ENCODE measurements at places on chromosomes 1 and 21.

DNA sequence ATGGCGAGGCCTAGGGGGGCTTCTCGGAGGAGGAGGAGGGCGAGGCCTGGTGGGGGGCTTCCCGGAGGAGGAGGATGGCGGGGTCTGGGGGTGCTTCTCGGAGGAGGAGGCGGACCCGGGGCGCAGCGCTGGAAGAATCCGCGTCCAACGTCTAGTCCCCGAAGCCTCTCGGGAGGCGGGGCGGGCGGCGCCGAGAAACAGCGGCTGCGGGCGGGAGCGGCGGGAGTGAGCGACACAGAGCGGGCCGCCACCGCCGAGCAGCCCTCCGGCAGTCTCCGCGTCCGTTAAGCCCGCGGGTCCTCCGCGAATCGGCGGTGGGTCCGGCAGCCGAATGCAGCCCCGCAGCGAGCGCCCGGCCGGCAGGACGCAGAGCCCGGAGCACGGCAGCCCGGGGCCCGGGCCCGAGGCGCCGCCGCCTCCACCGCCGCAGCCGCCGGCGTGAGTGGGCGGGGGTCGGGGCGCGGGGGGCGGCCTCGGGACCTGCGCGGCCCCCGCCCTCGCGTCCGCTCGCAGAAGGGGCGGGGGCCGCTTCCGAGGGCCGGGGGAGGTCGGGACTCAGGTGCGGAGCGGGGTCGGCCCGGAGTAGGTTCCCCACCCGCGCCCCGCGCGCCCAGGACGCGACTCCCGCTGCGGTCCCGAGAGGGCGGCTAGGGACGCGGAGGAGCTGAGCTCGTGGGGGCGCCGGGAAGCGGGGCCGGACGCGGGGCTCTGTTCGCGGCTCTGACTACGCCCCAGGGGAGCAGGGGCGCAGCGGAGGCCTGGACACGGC lies at the start of gene KLHL17:
Gene KLHL17, plus strand, starts transcription at position 222 of the 769 bp plus-strand sequence. Its CDS starts 110 bp downstream, at position 332.
- peak within 1 kb of the TSS; percentile 49 for H3K27ac ChIP-seq
- peaks cover 28% of the 10 kb centered on the region for H3K27me3 ChIP-seq
- H3K36me3 ChIP-seq: no peaks in the 10 kb centered on the region
- H3K4me1 ChIP-seq: peaks cover 43% of the 10 kb centered on the region
- peak within 1 kb of the TSS; percentile 46 for H3K4me3 ChIP-seq

GRCh38 chr1:198910816-198911215 lies 272.0 kb downstream of the PTPRC start:
- peaks cover 13% of the 10 kb centered on the region for H3K36me3 ChIP-seq
- H3K27ac ChIP-seq: no peak overlapping the region
- no peak for DNase-seq
- no peaks in the 10 kb centered on the region for H3K27me3 ChIP-seq

- H3K4me3 ChIP-seq: no peak overlapping the region
- DNase-seq: no peak
These were observed 189.2 kb downstream of the CDC7 start for GRCh38 chr1:91689641-91690481.

- H3K4me1 ChIP-seq: peaks cover 36% of the 10 kb centered on the region
- H3K36me3 ChIP-seq: no peaks in the 10 kb centered on the region
- H3K4me3 ChIP-seq: peak overlapping the region; percentile 72
- DNase-seq: no peak
- H3K27me3 ChIP-seq: peaks cover 11% of the 10 kb centered on the region
These were observed 6.3 kb downstream of the CDKN2C start for GRCh38 chr1:50976111-50976889.

DNA sequence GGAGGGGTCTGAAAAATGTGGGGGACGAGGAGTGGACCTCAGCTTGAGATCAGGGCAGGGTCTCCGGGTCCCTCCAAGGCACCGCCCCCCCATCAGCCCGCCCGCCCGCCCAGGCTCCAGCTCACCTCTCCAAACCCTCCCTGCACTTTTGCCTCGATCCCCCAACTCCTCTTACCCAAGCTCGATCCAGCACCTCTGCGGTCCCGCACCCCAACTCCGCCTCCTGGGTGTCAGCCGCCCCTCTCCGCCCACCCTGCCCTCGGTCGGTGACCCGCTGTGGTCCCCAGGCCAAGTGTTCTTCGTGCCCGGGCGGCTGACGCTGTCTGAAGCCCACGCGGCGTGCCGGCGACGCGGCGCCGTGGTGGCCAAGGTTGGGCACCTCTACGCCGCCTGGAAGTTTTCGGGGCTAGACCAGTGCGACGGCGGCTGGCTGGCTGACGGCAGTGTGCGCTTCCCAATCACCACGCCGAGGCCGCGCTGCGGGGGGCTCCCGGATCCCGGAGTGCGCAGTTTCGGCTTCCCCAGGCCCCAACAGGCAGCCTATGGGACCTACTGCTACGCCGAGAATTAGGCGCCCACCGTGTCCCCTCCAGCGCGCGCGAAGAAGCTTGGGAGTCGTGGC lies 5.7 kb downstream of the HAPLN2 start:
- no peaks in the 10 kb centered on the region for H3K36me3 ChIP-seq
- H3K27me3 ChIP-seq: peaks cover 4% of the 10 kb centered on the region
- H3K4me1 ChIP-seq: peaks cover 20% of the 10 kb centered on the region
- no peak overlapping the region for H3K27ac ChIP-seq
- DNase-seq: no peak

DNA sequence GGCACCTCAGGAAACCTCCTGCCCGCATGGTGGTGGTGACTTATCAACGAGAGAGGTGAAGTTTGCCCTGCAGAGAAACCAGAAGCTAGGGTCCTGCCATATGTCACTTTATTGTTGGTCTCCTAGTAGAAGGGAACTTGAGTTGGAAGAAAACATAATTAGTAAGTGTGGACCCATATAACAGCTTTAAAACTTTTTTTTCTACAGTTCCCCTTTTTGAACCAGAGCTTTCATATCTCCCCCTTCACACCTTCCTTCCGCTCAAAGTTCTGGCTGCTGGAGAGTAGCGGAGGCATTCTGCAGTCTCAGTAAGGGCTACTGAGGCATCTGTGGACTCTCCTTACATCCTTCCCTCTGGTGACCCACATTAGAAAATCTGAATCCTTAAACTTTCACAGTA lies 48.9 kb downstream of the PHC2 start:
- no peaks in the 10 kb centered on the region for H3K36me3 ChIP-seq
- H3K27ac ChIP-seq: no peak overlapping the region
- H3K4me3 ChIP-seq: peak overlapping the region; percentile 3
- DNase-seq: peak; percentile 88
- no peaks in the 10 kb centered on the region for H3K27me3 ChIP-seq

GRCh38 chr1:40872276-40872675 lies 10.1 kb upstream of the CITED4 start:
- no peak overlapping the region for H3K27ac ChIP-seq
- no peaks in the 10 kb centered on the region for H3K27me3 ChIP-seq
- H3K4me3 ChIP-seq: no peak overlapping the region
- peaks cover 12% of the 10 kb centered on the region for H3K4me1 ChIP-seq
- DNase-seq: no peak
- H3K36me3 ChIP-seq: no peaks in the 10 kb centered on the region

GRCh38 chr1:56877973-56878372 lies 23.4 kb downstream of the C8A start:
- no peaks in the 10 kb centered on the region for H3K4me1 ChIP-seq
- H3K36me3 ChIP-seq: no peaks in the 10 kb centered on the region
- no peak for DNase-seq
- no peaks in the 10 kb centered on the region for H3K27me3 ChIP-seq
- no peak overlapping the region for H3K27ac ChIP-seq
- H3K4me3 ChIP-seq: no peak overlapping the region

DNA sequence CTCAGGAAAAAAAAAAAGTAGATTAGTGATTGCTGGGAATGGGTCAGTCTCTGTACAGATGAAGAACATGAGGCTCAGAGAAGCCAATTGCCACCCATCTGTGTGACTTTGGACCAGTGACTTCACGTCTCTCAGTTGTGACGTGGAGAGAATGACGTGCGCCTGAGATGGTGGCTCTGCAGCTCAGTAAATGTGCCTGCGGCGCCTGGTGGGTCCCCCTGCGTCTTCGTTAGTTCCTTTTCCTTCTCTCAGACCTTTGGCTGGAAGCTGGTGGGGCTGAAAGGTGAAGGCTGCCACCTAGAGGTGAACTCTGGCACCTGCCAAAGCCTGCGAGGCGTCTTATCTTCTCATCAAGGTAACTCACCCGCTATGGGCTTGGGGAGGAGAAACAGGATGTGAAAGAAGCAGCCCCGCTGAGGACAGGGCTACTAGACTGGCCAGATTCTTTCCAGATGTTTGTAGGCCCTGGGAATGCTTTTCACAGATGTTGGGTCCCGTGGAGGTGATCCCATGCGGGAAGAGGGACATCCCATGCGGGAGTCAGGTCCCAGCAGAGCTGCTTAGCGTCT lies 8.7 kb upstream of the E2F2 start:
- H3K4me1 ChIP-seq: peaks cover 5% of the 10 kb centered on the region
- H3K27ac ChIP-seq: no peak overlapping the region
- no peaks in the 10 kb centered on the region for H3K36me3 ChIP-seq
- H3K27me3 ChIP-seq: no peaks in the 10 kb centered on the region
- H3K4me3 ChIP-seq: no peak overlapping the region

DNA sequence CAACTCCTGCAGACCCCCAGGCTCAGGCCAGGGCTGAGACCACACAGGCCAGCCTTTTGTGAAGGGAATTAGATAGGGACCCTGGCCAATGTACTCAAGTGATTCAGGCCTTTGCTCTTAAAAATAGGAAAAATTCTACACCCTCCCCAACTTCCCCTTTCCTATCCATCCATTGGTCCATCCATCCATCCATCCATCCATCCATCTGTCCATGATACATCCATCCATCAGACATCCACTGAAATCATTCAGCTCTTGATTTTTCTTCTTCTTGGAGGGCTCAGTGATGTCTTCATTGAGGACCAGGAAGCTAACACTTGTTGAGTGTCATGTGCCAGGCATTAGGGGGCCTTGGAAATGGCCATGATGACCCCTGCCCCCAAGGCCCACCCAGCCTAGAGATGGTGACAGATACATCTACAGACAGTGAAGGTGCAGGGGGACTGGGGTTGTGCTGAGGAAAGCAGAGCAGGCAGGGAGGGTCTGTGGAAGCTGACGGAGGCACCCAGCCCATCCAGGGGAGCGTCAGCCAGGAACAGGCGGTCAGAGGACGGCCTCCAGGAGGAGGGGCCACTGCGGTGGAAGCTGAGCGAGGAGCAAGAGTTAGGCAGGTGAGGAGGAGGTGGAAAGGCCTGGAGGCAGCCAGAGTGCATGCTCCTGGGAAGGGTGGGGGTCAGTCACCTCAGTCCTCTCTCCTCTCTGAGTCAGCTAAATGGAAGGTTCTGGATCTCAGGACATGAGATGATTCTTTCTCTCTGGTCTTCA lies 81.9 kb downstream of the EPHB2 start:
- H3K27me3 ChIP-seq: peaks cover 12% of the 10 kb centered on the region
- no peak for DNase-seq

GRCh38 chr1:156114919-156115513 lies 505 bp downstream of the LMNA start:
- H3K4me1 ChIP-seq: peaks cover 44% of the 10 kb centered on the region
- DNase-seq: no peak
- H3K27ac ChIP-seq: peak overlapping the region; percentile 86
- no peaks in the 10 kb centered on the region for H3K36me3 ChIP-seq

- H3K27ac ChIP-seq: no peak overlapping the region
- H3K36me3 ChIP-seq: no peaks in the 10 kb centered on the region
- H3K27me3 ChIP-seq: no peaks in the 10 kb centered on the region
- no peaks in the 10 kb centered on the region for H3K4me1 ChIP-seq
These were observed 188.1 kb downstream of the NEGR1 start for GRCh38 chr1:72094209-72094608.

DNA sequence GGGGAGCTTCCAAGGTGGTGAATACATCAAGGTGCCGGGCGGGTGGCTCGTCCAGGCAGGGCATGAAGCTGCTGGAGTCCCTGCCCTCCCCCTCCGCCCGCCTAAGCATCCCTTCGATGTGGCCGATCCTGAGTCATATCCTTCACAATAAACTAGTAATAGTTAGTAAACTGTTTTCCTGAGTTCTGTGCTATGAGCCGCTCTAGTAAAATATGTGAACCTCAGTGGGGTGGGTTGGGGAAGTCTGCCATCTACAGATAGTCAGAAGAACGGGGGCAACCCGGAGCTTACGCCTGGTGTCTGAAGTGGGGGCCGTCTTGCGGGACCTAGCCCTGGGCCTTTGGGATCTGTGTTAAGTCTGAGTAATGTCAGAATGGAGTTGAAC lies 21.6 kb downstream of the C2CD2 start:
- no peaks in the 10 kb centered on the region for H3K36me3 ChIP-seq
- peak overlapping the region; percentile 47 for H3K27ac ChIP-seq
- peak; percentile 95 for DNase-seq
- H3K27me3 ChIP-seq: no peaks in the 10 kb centered on the region

GRCh38 chr1:34694383-34694782 lies 60.5 kb upstream of the GJB5 start:
- H3K27ac ChIP-seq: no peak overlapping the region
- no peak overlapping the region for H3K4me3 ChIP-seq
- H3K36me3 ChIP-seq: no peaks in the 10 kb centered on the region
- H3K4me1 ChIP-seq: no peaks in the 10 kb centered on the region

DNA sequence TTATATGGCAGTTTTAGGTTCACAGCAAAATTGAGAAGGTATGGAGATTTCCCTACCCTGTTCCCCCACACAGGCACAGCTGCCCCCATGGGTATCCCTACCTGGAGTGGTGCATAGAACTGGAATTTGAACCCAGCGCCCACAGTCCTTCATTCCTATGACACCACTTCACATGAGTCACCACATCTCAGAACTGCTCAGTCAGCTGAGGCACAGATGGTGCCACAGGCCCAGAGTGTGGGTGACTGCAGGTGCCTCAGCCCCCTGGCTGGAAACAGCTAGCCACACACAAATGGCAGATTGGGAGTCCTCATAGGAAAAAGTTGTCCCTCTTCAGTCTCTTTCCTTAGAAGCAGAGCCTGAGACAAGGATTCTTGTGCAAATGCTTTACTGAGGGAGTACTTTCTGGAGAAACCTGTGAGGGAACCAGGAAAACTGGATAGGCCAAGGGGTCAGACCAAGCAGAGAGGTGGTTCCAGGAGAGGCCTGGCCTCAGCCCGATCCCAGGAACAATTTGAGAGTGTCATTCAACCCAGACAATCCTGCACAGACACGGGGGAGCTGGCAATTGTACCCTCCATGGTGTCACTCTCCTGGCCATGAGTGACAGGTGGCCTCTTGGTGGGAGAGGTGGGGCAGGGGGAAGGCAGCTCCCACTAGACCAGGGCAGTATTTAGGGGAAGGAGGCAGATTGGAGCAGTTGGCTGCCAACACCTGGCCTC lies 6.9 kb downstream of the PLA2G2D start:
- H3K4me1 ChIP-seq: no peaks in the 10 kb centered on the region
- H3K4me3 ChIP-seq: no peak overlapping the region
- no peaks in the 10 kb centered on the region for H3K36me3 ChIP-seq
- no peak overlapping the region for H3K27ac ChIP-seq
- DNase-seq: no peak
- peaks cover 4% of the 10 kb centered on the region for H3K27me3 ChIP-seq

DNA sequence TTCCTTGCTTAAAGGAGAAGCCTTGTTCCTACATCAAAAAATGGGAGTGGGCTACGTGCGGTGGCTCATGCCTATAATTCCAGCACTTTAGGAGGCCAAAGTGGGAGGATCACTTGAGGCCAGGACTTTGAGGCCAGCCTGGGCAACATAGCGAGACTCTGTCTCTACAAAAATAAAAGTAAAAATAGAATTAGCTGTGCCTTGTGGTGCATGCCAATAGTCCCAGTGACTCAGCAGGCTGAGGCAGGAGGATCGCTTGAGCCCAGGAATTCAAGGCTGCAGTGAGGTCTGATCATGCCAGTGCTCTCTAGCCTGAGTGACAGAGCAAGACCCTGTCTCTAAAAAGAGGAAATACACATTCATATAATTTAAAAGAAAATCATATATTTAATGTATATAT lies 127.1 kb downstream of the C1orf21 start:
- H3K4me3 ChIP-seq: no peak overlapping the region
- DNase-seq: peak; percentile 54
- H3K27me3 ChIP-seq: no peaks in the 10 kb centered on the region
- H3K27ac ChIP-seq: no peak overlapping the region
- H3K4me1 ChIP-seq: peaks cover 9% of the 10 kb centered on the region
- H3K36me3 ChIP-seq: peaks cover 3% of the 10 kb centered on the region
